ENCODE measurements at places on chromosomes 2 and 18.

GRCh38 chr2:4135765-4136164, 432.4 kb downstream of the DCDC2C start:
- DNase-seq: no peak

DNA sequence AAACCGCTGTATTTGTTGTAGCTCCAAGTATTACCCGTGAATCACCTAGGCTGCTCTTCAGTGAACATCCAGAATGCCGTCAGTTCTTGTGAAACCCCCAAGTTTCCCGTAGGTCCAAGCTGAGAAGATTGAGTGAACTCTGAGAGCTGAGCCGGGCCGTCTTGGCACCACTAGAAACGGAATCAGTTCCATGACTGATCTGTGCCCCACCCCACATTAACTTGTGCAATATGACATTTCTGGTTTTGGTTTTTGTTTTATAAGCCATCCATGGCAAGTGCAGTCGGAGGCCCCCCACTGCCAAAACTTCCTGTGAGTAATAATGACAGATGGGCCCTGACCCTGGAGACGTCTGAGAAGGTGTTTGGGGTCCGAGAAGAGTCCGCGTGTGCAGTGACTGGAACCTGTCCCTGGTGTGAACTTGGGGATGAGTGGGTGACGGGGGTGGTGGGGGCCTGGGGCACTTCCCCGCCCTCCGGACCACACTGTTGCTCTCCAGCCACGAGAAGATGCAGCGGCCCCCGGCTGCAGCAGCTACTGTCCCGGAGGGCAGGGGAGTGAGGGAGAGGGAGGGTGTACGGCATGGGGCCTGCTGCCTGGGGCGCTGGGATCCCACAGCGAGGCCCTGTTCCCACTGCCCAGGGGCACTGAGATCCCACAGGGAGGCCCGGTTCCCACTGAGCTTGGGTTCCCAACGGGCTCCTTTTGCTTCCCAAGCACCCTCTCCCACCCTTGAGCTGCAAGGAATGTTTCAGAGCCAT, 26.5 kb downstream of the NFATC1 start:
- DNase-seq: no peak

DNA sequence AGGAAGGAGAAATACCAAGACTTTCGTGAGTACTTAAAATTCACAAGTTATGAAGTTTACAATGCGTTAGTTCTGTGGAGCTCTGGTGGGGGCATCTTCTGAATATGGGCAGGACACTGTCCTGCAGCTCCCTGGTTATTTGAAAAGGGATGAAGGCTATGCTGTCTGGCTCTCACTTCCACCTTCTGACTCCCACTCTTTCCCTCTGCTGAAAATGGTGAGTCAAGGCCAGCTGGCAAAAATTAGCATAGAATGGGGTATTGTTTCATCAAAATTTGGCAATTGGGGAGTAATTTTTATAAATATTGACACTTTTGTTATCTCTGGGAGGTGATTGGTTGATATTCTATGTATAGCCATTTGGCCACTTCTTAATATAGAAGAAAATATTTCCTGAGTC, 177.4 kb downstream of the PARD3B start:
- DNase-seq: no peak

- DNase-seq: no peak
Observed at GRCh38 chr2:120343100-120343432, 2.9 kb upstream of the INHBB start.

- no peak for DNase-seq
Observed at GRCh38 chr18:13565228-13565627, 161.1 kb downstream of the FAM210A start.

- no peak for DNase-seq
Observed at GRCh38 chr2:31693882-31694281, 113.1 kb upstream of the SRD5A2 start.

DNA sequence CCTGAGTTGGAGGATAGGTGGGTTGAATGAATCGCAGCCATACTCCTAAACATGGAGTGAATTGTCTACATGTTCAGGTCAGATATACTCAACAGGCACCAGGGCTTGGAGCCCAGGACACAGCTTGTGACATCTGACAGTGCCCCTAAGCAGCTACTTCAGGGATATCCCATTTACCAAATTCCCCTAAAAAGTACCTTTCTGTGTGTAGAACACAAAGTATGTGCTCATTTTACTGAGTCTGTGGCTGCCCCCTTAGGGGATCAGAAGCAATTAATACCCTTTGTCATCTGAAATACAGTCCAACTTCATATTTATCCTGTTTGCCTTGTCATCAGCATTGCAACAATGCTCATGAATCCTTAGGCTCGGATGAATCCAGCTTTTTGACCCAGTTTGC, 20.8 kb downstream of the TNFRSF11A start:
- no peak for DNase-seq

- DNase-seq: no peak
Observed at GRCh38 chr2:144240656-144241339, 279.1 kb downstream of the ZEB2 start.

DNA sequence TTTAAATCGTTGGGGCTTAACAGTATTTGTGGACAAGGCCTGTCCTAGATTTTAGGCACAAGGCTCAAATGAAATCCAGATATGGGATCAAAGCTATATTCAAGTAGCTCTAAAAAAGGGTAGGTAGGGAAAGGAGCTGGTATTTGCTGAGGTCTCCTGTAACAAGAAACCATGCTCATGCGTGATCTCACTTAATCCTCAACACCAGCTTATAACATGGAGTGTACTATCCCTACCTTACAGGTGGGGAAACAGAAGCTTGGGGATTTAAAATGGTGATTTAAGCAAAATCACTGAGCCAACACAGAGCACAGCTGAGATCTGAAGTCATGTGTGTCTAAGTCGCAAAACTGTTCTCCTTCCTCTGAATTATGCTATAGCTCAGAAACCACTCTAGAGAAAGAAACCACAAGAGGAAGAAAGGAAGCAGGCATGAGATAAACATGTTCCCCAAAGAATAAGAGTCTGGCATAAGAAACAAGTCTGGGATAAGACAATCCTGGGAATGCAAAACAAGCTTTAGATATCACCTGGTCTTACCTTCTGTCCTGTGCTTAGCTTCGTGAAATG, 43.1 kb downstream of the CYRIA start:
- DNase-seq: no peak

- no peak for DNase-seq
Observed at GRCh38 chr18:48493434-48494230, 45.2 kb upstream of the CTIF start.

GRCh38 chr2:193581807-193582206, 1387.1 kb upstream of the TMEFF2 start:
- no peak for DNase-seq
